Ecto neural progenitor cell (in vitro differentiated cells): ENCODE measurements at places on chromosomes 5 and 9.

DNA sequence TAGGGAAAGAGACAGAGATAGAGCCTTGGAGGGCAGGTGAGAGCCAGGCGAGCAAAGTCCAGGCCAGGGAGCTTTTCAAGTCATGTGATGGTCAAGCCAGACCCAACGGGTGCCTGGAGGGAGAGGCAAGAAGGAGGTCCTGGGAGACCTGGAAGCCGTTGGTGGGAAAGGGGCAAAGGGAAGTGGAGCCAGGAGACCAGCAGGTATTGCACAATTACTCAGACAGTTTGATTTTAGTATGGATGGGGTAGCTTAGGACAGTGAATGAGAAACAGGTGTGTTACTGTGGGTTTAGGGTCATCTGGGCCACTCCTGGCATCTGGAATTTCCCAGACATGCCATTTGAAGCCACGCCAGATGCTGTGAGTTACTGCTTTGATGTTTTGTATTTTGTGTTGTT, 5.1 kb downstream of the SECISBP2 start:
- DNase-seq, result no peak

DNA sequence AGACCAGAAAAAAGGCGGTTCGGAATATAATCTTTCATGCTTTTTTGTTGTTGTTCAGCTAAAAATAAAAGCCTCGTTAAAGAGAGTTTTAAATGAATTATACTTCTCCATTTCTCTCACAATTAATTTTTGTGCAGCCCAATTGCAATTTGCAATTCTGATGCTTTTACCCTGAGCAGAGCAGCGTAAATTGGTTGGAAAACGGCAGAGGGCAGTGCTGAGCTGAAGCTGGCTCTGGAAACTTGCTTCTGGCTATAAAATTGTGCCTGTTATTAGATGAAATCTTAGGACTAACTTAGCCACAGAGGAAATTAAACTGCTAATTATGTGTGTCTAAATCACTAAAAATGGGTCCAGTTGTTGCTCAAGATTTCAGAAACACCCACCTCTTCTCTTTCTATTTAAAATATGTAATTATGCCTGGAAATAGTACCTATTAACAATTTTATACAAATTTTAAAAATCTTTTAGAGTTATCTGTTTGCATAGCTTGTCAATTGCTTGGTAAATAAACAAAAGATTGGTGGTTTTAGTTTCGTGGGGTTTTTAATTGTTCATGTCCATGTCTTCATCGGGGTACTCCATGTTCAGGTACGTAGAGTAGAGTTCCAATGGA, 441.8 kb upstream of the TLE4 start:
- DNase-seq, result peak; percentile 56

DNA sequence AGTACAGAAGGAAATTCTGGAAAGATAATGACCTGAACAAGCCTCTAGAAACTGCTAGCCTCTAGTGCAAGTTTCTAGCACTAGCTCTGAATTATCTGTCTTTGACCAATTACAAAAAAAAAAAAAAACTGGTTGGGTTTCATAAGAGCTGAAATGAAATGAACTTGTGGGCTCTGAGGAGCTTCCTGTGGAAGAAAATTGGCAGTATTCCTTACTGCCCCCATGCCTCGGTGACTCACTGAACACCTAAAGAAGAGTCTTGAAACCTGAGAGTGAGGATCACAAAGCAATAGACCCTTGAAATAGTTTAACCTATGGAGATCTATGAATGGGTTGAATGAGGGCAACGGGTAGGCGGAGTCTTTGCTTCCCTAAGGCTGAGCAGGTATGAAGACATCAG, 263.6 kb upstream of the RASA1 start:
- no peak for DNase-seq

DNA sequence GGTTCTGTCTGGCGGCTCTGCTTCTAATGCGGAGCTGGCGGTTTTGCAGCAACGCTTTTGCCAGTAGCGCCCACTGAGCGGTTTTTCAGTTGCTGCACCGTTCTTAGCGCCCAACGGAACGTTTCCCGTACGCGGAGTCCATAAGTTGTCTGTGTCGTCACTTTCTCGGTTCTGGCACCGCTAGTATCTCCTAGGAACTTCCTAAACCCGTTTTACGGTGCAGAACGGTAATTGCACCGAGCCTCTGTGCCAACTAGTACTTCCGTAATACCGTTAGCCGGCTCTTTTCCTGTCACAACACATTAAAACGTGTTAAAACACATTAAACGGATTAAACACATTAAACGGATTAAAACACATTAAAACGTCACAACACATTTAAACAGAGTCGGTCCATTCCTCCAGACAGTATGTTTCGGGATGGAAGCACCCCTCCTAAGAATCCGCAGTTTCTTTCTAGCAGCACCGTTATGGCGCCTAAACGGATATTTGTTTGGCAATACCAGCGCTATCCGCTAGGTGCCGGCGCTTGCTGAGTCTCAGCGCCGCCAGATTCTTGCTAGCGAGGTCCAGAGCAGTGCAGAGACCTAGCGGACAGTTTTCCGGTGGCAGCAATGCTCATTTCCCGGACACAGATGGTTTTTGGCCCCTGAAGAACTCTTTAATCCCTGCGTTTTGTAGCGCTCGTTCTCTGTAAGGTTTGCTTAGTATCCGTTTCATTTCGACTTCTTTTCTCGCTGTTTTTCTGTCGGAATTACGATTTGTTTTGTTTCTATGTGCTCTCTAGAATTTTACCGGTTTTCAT, 45.4 kb downstream of the ANXA2R start:
- DNase-seq, result peak; percentile 88

- DNase-seq, result no peak
These were observed 79.6 kb downstream of the MACROH2A1 start for GRCh38 chr5:135319458-135319857.

DNA sequence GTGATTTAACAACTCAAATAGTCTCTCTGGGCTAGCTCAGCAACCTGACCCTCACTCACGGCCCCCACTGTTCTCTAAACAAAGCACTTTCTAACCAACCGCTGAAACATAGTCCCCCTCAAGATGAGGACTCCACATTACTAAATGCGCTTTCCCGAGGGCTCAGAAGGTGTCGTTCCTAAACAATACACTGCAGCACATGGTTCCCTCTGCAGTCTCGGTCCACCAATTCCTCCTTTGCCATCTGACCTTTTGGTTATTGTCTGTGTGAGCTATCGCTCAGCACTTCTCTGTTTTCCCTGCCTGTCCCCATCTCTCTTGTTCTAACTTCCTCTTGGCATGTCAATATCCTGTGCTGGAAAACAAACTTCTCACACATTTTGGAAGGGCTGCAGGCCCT, 7.2 kb downstream of the EPB41L4A start:
- DNase-seq, result no peak

DNA sequence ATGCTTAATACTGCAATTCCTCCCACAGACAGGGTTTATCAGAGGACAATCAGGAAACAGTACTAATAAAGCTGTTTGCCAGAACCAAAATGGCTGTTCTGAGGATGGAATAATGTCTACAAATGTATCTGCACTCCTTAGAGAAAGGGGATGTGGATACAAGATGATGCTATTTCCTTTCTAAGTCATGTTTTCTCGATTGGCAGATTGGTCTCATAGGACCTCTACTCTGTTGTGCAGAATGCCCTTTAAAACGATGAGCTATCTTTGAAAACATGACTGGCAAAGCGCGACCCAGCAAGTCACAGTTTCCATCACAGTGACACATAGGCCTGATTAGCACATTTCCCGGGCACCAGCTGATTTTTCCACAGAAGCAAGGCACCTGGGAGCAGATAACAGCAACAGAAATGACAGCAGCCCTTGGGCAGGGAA, 54.0 kb downstream of the AOPEP start:
- no peak for DNase-seq

DNA sequence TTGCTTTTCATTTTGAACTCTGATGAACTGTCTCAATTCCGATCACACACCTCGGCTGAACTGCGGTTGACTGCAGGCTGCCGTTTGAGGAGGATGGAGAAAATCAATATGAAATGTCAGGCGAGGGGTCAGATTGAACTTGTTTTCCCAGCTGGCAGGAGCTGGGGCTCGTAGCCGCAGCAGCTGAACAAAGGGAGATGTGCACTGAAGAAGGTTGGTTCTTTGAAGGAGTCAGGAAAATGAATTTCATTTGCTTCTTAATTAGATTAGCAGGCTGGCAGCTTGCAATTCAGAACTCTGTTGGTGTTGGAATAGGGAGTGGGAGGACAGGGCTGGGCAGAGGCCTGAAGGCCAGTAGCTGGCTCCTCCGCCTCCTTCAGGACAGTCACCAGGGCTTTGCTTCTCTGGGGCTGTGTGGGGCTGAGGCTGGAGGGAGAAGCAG, 117.4 kb upstream of the GPR151 start:
- DNase-seq, result no peak

DNA sequence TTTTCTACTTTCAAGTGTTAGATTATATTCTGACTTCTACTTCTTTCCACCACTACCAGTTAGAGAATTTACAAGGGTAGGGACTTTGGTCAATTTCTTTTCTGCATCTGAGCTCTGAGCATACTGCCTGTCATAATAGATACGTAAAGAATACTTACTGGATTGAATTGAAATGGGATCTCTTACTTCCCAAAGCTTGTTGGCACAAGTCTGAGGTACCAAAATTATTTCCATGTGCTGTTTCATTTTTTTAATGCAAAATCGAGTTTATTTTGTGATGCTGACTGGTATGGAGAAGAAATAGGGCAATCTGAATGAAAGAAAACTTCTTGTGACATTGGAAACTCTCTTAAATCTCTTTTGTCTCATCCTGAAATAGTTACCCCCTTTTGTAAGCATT, 428.9 kb downstream of the SPATA31D1 start:
- DNase-seq, result no peak

- DNase-seq, result no peak
These were observed 56.1 kb upstream of the GLRX start for GRCh38 chr5:95878417-95879323.

- no peak for DNase-seq
These were observed 478.5 kb upstream of the SMARCA2 start for GRCh38 chr9:1536522-1537170.

GRCh38 chr5:154899151-154899816, 38.7 kb downstream of the GEMIN5 start:
- no peak for DNase-seq

DNA sequence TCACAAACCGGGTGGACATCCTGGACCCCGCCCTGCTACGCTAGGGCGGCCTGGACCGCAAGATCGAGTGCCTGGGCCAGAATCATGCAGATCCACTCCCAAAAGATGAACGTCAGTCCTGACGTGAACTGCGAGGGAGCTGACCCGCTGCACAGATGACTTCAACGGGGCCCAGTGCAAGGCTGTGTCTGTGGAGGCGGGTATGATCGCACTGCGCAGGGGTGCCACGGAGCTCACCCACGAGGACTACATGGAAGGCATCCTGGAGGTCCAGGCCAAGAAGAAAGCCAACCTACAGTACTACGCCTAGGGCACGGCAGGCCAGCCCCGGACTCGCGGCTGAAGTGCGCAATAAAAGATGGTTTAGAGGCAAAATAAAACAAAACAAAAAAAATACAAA, 5.2 kb downstream of the SAXO1 start:
- DNase-seq, result no peak

DNA sequence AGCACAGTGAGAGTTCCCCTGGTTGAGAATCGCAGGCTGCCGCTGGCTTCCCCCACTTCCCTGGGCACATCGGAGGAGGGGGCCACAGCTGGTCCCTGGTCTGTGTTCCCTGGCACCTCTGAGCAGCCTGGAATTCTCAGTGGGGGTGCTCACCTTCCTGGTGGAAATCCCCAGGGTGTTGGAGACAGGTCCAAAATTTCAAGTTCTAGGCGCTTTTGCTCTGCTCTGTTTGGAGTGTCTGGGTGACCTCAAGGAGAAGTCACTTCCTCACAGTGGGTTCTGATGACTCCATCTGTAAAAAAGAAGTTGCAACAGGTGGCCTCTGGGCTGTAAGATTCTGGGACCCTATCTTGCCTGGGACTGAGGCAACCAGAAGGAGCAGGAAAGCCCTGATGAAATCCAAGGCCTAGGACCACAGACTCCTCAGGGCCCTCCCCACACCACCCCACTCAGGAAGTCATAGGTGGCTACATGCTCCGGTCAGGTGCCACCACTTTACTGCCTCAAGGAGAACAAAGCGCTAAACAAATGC, at the start of gene TRAF1:
Gene TRAF1, minus strand, starts transcription at position 400 of the 532 bp plus-strand sequence. CDS start 721 bp downstream, outside the sequence.
- DNase-seq, result no peak

GRCh38 chr5:122406181-122406580, 94.1 kb downstream of the SNCAIP start:
- no peak for DNase-seq

GRCh38 chr5:133159543-133159942, 107.7 kb downstream of the HSPA4 start:
- no peak for DNase-seq

DNA sequence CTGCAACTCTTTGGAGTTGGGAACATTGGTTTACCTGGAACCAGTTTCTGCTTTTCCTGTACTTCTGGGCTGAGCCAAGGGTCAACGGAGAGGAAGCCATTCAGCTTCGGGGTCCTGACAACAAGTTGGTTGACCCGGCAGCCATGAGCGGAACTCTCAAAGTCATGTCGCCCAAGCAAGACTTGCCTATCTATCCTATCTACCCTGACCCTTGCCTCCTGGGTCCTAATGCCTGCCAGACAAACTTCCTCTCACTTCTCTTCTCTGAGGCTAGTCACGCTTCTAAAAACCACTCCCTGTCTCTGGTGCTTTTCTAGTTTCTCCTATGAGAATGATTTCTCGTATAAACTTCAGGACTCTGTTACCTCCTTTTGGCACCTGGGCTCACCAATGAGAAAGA, 44.7 kb upstream of the CRHBP start:
- no peak for DNase-seq

GRCh38 chr9:135711881-135712280, 9.9 kb downstream of the KCNT1 start:
- no peak for DNase-seq

DNA sequence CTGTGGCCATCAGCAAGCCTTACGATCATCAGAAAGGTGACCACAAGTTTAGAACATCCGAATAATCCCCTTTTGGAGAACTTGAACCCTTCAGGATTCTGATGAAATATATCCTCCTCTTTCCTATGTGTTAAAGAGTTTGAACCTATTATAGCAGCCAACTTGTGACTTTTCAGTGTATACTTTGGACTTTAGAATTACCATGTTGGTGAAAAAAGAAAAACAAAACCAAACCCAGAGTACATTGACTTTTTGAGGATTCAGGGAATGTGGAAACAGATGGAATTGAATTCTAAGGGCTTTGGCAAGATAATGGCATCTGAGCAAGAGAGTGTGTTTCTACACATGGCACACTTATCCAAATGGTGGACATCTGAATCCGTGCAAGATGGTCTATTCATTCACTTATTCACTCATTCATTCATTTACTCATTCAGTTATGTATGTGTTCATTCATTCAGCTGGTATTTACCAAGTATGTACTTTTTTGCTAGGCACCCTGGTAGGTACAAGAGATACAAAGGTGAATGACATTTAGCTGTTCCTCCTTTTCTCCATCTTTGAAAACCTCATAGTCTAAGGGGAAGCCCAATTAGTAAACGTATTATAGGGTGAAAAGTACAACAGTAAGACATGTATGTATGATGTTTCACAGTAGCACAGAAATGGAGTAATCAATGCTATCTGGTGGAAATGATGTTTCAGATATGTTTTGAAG, 91.8 kb downstream of the PRDM6 start:
- no peak for DNase-seq

DNA sequence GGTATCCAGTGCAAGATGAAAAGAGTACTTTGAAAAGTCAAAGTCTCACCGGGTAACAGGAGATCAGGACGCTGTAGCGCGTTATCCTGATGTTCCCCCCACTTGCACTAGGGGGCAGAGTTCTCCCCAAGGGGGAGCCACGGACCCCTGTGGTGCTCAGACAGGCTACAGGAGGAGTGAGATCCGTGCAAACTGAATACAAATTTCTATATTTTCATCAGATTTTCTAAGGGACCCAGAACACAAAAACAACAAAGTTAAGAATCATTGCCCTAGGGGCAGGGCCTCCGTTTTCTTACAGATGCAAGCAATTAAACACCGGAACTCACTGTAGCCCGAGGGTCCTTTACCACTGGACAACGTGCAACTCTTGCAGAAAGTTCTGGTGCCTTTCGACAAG, 2.0 kb downstream of the MYO10 start:
- DNase-seq, result peak; percentile 86
